ENCODE measurements at places on chromosomes 3 and 15.

DNA sequence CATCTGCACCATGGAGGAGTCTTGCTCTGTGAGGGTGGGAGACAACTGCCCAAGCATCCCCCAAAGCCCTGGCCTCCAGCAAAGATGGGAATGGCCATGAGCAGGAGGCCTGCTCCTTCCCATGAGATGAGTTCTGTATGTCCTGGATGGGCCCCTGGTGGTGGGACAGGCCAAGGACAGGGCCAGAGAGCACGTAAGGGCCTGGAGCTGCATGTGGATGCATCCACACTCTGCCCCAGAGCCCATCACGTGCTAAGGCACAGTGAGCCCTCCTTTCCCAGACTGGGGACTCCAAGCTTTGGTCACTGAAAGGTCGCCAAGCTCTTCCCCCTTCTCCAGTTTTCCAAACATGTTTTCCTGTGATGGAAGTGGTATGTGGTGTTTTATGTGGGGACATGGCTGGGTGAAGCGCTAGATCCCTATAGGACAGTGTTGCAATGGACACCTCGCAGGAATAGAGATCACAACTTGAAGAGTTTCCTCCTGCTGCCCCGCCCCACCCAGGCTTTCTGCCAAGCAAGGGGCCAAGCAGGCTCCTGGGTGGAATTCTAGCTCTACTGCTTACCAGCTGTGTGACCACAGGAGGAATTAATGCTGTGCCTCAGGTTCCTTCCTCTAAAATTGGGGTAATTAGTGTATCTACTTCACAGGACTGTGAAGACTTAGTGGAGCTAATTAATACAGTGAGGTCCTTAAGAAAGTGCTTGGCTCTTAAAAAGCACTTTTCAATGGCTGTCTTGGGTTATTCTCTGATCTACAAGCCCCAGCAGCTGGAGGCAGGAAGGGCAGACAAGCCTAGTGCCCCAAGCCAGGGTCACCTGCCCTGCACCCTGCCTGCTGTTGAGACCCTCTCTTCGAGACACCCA, 106.4 kb upstream of the RPL32 start:
- no peak for DNase-seq

DNA sequence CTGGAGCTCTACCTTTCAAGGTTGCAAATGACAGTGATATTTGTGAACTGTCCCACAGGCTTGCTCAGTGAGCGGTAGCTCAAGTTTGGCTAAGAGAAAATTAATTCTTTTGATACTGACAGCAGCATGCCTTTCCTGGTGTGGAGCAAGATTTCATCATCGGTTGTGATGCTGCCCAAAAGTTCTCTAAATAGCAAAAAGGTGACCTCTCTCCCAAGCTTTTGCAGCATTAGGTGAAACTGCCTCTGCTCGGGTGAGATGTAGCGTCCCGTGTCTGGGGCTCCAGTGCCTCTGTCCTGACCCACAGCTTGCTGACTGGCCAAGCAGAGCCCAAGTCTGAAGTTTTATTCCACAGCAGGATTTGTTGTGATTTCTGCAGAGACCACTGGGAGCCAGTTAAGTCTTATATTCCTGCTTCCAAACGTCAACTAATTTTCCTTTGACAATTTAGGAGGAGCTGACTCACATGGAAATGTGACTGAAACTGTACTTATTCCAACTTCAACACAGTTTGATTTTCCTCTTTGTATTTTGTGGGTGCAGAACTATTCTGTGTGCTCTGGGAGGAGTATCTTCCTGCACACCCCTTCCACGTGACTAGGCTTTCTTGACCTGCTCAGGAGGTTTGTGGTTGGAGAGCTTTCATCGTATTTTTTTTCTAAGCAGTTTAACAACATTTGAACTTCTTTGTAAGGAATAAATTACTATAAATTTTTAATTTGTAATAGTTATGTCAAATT, 5.9 kb downstream of the SYNM start:
- no peak for DNase-seq

DNA sequence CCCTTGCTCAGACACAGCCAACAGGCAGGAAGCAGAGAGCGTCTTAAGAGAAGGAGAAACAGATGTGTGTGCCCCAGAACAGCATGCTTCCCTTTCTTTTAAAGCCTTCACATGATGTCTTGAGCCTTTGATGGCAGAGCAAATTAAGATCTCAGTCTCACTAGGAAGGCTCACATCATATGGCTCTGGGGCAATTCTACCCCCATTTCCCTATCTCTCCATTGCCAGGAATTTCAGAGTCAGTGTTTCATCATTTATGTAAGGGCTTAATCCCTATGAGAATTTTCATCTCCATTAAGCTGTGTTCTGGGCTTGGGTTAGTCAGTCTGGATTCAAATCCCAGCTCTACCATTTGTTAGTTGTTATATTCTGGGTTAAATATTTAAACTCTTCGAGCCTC, 41.4 kb upstream of the GLCE start:
- no peak for DNase-seq

- DNase-seq = no peak
These were observed 73.1 kb downstream of the TFG start for GRCh38 chr3:100782348-100782747.

DNA sequence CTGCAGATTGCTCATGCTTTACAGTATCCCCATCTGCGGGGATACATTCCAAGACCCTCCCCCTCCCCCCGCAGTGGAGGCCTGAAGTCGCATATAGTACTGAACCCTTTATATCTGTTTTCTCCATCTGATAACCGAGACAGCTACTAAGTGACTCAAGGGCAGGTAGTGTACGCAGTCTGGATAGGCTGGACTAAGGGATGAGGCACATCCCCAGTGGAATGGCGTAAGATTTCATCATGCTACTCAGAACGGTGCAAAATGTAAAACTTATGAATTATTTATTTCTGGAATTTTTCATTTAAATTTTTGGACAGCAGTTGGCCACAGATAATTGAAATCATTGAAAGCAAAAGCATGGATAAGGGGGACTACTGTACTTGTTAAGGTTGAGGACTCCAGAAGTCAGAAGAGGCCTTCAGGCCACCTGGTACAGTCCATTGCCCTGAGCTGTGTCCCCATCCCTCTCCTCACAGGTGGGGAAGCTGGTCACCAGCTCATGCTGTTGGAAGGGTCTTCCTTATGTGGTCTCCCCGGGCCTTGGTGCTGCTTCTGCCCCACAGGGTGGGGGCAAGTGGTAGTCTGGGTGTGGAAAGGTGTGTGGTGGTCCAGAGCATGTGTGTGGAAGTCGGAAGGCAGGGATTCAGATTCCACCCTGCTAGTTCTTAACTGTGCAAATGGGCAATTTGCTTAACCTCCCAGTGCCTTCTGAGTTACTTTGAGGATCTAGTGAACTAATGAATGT, 72.0 kb downstream of the HCN4 start:
- DNase-seq = no peak

DNA sequence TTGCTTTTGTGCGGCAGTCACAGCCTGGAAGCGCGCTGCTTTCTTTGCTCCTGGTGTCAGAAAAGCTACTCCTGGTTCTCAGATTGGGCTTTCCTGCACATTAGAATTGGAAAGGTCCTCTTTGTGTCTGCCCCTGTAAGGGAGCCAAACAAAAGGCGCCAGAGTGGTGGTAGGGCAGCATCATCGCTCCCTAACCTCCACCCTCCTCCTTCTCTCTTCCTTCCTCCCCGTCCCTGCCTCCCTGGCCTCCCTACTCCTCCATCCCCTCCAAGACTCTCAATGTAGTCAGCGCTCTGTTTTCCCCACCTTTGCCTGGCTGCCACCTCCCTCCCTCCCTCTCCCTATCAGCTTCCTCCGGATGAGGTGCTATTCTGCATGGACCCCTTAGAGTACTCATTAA, 65.3 kb downstream of the SH3GL3 start:
- DNase-seq = no peak

DNA sequence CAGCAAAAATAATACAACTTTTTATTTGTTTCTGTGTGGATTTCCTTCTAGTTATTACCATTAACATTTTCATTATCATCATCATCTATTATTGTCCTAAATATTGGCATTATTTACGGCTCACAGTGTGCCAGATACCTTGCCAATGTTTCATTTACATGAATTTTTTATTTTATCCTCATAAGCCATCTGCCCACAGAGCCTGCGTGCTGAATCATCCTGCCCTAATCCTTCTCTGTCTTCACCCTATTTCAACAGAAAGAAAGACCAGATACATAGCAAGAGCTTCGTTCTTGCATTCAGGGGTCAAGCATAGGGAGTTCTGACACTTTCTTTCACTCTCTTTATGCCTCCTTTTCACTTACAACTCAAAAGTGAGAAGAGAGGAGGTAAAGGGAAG, 82.0 kb downstream of the KCNMB2 start:
- no peak for DNase-seq

GRCh38 chr3:49383387-49383786, 25.2 kb upstream of the GPX1 start:
- no peak for DNase-seq

- DNase-seq = no peak
These were observed 27.0 kb upstream of the C15orf39 start for GRCh38 chr15:75174729-75175128.

Measured in suppressor macrophage treated with lipopolysaccharide for 1 hour (primary cell).